Neural crest cell (in vitro differentiated cells): ENCODE measurements at places on chromosomes 2 and 18. TPM values are rescaled to one million over a fixed set of nuclear protein-coding genes. Genes with fewer than 3 reads are reported as not detected.
A peak's percentile ranks its signal among the peaks of the same experiment; 100 is the strongest.

C2orf69 gene
- 16.2 and 18.0 TPM in 2 replicates for total RNA-seq

DNAJC10 gene
- 103 and 114 TPM in 2 replicates for total RNA-seq

GRCh38 chr2:20421988-20422370 is 24.9 kb upstream of the RHOB start:
- H3K4me1 ChIP-seq: peaks cover 26% of the 10 kb centered on the region
- H3K27ac ChIP-seq: no peak overlapping the region
- no peaks in the 10 kb centered on the region for H3K36me3 ChIP-seq

- H3K4me1 ChIP-seq: peaks cover 32% of the 10 kb centered on the region
- H3K36me3 ChIP-seq: no peaks in the 10 kb centered on the region
- no peak overlapping the region for H3K4me3 ChIP-seq
- no peak overlapping the region for H3K27ac ChIP-seq
- DNase-seq: no peak
- no peaks in the 10 kb centered on the region for H3K27me3 ChIP-seq
Measured at GRCh38 chr2:28544922-28545589, 49.2 kb downstream of the PLB1 start.

DNA sequence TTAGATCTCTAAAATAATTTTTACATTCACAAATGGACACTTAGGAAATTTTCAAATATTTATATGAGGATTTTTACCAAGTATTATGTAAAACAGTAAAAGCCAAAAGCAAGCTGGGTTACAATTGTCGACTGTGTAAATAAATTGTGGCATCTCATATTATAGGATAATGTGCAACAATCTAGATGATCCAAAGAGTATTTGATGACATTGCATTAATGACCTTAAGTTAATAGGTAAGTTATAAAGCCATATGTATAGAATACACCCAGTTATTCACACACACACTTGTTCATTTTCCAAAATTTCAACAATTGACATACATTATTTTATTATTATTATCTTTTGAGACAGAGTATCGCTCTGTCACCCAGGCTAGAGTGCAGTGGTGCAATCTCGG is 69.3 kb downstream of the ATP8B1 start:
- H3K27me3 ChIP-seq: no peaks in the 10 kb centered on the region
- H3K4me1 ChIP-seq: no peaks in the 10 kb centered on the region
- DNase-seq: no peak
- no peak overlapping the region for H3K4me3 ChIP-seq
- no peaks in the 10 kb centered on the region for H3K36me3 ChIP-seq

DNA sequence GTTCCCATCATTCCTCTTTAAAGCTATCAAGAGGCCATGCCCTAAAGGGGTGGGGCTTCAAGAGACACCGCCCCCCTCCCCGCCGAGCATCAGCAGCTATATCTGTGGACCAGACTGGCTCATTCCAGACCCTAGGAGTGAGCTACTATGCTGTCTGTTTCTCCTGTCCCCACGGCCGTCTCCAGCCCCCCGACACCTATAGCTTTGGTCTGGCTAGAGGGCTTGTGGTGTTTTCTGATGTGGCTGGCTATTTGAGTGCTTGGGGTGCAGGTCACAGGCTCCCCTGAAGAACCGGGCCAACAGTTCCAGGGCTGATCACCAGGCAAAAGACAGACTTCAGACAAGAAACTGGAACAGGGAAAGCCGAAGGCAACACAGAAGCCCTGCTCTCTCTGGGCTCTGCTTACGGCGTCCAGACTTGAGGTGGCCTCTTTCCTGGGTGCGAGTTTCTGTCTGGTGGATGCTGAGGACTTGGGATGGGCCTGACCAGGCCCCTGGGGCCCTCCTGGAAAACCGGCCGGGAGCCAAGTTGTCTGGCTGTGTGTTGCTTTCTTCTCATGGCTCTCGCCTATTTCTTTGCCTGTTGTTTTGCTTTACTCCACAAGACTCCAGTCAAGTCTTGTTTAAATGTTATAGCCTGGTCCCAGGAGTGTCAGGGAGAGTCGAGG is 83.6 kb downstream of the KLHL29 start:
- H3K27me3 ChIP-seq: no peaks in the 10 kb centered on the region
- DNase-seq: no peak
- peak overlapping the region; percentile 62 for H3K27ac ChIP-seq
- H3K4me1 ChIP-seq: peaks cover 24% of the 10 kb centered on the region

GRCh38 chr2:98800330-98801064 is 69.6 kb upstream of the MGAT4A start:
- H3K27me3 ChIP-seq: peaks cover 3% of the 10 kb centered on the region
- H3K36me3 ChIP-seq: no peaks in the 10 kb centered on the region
- H3K27ac ChIP-seq: peak overlapping the region; percentile 15
- H3K4me3 ChIP-seq: no peak overlapping the region
- H3K4me1 ChIP-seq: peaks cover 15% of the 10 kb centered on the region

DNA sequence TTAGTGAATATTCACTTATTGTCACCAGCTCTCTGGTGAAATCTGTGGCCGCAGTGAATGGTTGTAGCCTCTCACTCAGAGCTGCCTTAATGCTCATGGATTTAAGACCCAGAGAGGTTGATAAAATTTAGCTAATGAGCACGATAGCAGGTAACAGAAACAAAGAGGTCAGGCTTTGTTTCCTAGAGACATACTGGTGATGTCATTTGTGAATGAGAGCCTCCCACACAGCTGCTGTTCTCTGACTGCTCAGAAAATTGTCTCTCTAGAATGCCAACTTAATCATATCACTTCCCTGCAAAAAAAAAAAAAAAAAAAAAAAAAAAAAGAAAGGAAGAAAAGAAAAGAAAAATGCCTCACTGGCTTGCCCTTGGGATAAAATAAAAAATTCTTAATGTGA is 411.7 kb upstream of the MYT1L start:
- H3K27ac ChIP-seq: no peak overlapping the region
- H3K36me3 ChIP-seq: no peaks in the 10 kb centered on the region
- no peak for DNase-seq
- peaks cover 19% of the 10 kb centered on the region for H3K4me1 ChIP-seq
- H3K4me3 ChIP-seq: no peak overlapping the region

DNA sequence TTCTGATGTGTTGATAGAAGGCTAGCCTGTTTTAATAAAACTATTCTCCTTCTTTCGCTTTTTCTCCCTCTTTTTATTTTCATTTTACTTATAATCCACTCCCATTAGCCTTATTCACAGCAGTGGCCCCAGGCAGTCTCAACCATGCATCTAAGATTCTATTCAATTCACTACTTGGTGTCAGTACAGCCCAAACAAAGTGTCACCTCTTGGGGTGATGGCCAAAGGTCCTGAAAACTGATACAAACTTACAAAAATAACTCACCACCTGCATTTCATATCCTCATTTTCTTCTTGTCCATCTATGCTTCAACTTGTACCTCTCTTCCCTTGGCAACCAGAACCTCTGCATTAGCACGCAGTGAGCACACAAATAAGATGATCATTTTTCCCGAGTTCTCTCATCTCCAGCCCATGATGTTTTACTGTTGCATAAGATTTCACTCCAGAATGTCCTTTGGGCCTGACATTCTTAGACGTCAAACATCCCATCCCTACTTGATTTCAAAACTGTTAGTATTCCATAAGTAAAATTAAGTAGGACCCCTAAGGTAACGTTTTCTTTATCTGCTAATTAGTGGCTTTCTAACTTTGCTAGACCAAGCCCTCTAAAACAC is 559.3 kb upstream of the TNP1 start:
- H3K4me3 ChIP-seq: no peak overlapping the region
- H3K27me3 ChIP-seq: no peaks in the 10 kb centered on the region
- H3K4me1 ChIP-seq: peaks cover 5% of the 10 kb centered on the region
- DNase-seq: no peak
